ENCODE measurements at places on chromosomes 4 and X.

DNA sequence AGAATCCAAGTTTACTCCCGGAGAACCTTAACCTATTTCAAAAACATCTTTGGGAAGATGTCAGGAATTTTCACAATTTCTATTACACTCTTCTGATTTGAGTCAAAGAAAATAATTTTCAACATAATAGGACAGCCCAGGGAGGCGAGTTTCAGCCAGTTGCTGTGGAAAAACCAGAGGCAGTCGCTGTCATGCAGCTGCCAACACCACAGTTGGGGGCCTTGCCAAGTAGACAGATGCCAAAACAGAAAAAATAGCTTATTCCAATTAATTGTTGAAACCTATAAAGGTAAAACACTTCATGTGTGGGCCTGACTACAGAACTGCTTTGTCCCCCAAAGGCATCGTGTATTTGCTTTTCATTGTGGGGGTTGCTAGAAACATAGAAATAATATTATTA lies 225.8 kb downstream of the DMD start:
- no peak for DNase-seq

GRCh38 chr4:42928582-42928981 lies 36.1 kb downstream of the GRXCR1 start:
- DNase-seq: no peak

- DNase-seq: no peak
These were observed 208.6 kb upstream of the SFRP2 start for GRCh38 chr4:153997516-153997915.

- no peak for DNase-seq
These were observed 38.2 kb downstream of the TRPC3 start for GRCh38 chr4:121913667-121914066.

DNA sequence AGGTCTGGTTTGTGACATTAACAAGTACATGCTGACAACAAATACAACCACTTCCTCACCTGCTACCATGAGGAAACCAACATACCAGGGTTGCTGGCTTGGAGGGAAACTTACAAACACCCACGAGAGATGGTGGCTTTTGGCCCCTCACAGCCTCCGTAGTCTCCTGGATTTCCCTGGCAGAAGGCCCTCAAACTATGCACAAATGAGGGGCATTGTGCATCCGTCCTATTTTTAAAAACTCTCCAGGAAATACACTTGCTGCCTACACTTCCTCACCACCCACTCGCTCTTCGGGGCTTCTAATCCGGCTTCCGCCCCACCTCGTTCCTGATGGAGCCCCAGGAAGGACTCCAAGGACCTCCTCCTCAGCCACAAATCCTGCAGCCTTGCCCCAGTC lies 355.0 kb upstream of the GATB start:
- DNase-seq: no peak

DNA sequence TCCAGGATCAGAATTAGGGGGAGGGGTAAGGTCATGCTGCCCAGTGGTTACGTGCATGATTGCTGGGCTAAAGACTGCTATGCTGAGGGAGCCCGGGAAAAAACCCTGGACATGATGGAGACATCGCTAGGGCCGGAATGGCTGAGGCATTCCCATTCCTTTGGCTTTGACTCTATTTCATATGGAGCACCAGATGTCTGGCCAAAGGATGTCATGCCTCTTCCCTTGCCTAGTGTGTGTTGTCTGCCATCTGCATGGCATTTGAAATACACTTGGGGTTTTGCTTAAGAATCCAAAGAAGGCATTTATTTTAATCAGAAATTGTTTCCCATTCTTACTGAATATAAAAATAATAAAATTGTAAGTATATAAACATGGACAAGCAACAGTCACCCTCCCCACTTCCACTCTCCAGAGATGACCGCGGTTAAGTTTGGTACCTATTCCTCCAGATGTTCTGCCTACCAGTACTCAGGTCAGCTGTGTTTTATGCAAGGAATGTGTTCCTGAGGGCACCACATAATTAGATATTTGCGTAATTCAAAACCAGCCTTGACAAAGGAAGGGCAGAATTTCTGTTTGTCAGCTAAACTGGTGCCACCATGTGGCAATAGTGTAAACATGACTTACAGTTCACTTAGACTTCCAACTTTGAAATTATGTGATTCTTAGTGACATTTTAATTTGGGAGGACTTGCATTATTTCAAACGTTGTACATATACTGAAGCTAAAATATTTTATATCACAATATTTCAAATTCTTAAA lies 105.9 kb downstream of the CT47B1 start:
- DNase-seq: no peak

DNA sequence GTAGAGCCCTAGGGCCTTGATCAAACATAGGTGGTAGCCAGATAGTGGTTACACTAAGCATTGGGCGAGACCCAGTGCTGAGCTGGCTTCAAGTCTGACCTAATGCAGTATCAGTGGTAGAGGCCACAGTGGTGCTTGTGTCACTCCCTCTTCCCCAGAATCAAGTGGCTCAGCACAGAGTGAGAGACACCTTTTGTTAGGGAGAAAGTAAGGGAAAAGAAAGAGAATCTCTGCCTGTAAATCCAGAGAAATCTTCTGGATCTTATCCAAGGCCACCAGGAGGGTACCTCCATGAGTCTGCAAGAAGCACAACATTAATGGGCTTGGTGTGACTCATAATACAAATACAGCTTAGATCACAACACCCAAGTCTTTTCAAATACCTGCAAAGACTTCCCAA lies 117.7 kb upstream of the SLC6A14 start:
- DNase-seq: no peak

- no peak for DNase-seq
These were observed 336.2 kb upstream of the PPARGC1A start for GRCh38 chr4:24226023-24226422.

DNA sequence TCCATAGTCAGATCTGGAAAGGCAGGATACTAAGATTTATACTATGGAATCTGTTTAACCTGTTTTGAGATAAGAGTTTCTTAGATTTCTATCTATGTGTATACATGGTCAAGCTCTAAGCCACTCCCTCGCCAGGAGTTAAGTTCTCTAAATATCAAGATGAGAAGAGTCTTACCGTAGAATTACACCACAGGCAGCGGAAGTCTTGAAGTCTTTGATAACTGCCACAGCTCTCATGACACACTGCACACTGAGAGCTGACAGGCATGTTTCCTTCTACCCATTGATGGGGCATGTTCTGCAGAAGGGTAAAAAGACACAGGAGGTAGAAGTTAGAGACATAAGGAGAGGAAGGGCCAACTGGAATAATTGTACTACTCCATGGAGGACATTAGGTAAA lies 67.7 kb downstream of the DGKK start:
- DNase-seq: no peak

DNA sequence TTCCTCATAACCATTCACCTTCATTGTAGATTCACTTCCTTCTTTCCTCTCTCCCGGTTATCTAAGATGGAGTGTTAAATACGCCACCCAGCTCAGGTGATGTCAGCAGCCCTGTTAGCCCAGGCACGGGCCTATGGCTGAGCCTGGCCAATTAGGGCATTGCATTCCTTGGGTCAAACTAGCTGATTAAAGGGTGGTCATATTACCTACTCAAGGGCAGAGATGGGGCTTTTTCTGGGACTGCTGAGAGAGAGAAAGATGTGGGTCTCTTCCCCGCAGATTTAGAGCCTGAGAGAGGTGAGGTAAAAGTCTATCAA lies 39.9 kb upstream of the AFAP1 start:
- DNase-seq: no peak
